ENCODE measurements at places on chromosomes 12 and 14.

GRCh38 chr12:62530596-62530995 lies 64.0 kb downstream of the MON2 start:
- DNase-seq: peak; percentile 62

DNA sequence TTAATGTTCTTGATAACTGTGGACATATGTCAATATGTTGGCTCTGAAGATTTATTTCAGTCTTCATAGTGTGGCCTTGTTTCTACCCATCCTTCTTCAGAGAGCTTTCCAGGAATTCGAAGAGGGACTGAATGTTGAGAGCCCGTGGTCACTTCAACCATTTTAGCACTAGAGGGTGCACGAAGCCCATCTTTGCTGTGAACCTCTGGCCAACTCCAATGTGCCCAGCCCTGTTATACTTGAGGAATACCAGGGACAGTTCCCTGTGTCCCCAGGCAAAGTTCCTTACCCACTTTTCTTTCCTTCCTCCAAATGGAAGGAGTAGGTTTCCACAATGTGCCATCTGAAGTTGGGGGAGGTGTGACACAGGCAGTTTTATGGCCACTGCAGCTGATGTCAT lies 603.5 kb downstream of the RPL10L start:
- DNase-seq: peak; percentile 26

- DNase-seq: no peak
Measured at GRCh38 chr14:99612071-99612737, 8.2 kb upstream of the CCDC85C start.

DNA sequence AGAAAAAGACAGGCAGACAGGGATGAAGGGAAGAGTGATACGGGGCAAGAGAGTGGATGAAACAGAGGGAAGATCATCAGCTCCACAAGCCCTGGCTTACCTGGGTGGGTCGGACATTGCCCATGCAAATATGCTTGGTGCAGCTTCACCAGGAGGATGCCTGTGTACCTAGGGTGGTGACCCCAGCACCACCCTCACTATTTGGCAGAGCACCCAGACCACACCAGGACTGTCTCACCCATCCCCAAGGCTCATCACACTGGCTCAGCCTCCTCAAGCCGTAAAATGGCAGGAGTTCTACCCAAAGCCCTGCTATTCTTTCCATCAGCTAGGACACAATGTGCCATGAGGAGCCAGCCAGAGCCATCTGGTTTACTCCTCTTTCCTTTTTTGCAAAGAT lies 3.0 kb downstream of the GALNT8 start:
- DNase-seq: no peak

DNA sequence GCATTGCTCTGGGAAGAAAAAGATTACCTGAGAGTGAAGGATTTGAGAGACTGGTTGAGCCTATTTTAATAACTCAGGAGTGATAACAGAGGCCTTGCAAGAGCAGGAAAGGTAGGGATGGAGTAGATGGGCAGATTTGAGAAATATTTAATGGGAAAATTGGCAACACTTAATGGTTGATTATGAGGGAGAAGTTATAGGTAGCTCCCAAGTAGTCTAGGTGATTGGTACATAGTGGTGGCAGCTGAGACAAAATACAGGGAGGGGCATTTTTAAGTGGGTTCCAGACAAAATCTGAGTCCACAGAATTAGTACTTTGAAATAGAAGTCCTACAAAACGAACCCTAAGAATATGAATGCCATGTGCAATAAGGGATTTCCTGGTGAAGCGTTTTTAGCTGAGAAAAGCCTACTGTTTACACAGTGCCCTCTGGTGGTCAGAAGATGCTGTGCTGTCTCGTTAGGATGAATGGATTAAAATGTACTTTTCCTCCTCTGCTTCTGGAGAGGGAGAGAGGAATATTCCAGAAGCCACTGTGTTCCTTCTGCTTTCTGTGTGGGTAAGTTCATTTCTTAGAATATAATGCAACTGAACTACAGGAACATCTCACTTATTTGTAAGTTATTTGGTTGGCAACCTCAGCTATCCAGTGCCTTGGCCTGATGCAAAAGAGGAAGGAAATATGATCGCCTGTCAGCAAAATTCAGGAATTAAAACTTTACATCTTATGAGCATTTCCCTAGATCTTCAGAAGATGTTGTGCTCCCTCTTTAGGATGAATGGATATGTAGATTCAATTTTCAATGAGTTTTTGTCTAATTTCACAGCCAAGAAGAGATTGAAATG lies 6.5 kb downstream of the ZBTB1 start:
- DNase-seq: peak; percentile 60

GRCh38 chr12:92938018-92938417 lies 8.9 kb upstream of the EEA1 start:
- no peak for DNase-seq

DNA sequence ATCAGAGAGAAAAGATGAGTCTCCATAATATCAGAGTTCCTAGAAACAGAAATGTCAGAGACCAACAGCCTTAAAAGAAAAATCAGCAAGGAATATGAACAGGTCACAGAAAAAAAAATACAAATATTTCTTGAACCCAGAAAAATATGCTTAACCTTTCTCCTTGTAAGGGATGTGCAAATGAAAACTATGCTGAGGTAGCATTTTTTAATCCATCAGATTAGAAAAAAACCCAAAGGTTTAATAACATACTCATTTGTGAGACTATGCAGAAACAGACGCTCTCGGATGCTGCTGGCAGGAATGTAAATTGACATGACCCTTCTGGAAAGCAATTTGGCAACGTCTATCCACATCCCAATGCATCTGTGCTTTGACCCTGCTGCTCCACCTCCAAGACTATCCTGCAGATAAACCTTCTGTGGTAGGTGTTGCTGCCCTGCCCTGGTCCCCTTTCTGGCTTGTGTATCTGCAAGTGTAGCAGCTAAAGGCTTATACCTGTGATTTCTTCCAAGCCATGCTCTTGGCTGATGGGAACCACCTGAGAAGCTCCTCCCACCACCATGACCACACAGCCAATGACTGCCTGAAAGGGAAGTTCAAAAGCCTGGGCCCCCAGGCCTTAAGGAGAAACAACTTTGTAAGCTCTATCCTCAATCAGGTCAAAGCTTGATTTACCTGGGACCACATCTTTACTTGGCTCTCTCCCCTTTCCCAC lies 49.4 kb downstream of the LTBP2 start:
- DNase-seq: no peak

- no peak for DNase-seq
Measured at GRCh38 chr14:106209755-106210154, 683.4 kb downstream of the TMEM121 start.

DNA sequence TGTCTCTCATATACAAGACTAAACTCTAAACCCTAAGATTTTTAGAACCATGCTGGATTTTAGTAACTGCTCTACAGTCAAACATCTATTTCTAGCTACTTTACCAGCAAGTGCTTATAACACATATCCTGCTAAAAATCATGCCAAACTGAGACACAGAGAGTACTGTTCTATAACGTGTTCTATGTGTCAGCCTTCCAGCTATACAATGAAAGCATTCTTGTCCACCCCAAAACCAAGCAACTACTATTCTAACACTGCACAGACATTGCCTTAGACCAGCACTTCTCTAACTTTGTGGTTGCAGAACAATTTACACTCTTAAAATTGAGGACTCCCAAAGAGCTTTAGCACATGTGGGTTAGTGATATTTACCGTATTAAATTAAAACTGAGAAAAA lies 85.7 kb downstream of the SPPL3 start:
- DNase-seq: no peak

DNA sequence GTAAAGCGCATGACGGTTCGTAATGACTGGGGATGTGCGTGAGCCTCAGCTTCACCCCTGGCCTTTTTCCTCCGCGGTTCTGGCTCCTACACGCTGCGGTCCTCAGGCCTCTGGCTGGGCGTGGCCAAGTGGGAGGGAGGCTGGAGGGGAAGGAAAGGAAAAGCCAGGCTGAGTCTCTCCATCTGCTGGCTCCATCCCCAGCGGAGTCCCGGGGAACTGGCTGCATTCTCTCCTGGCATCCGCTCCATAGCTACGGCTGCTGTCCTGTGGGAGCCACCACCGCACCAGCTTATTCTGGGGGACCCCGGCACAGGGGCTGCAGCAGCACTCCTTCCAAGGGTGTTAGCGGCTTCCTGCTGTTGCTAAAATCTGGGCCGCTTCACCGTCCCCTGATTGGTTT lies 68.2 kb upstream of the SLC24A4 start:
- DNase-seq: no peak

GRCh38 chr12:112321245-112321644 lies 61.0 kb downstream of the HECTD4 start:
- no peak for DNase-seq

DNA sequence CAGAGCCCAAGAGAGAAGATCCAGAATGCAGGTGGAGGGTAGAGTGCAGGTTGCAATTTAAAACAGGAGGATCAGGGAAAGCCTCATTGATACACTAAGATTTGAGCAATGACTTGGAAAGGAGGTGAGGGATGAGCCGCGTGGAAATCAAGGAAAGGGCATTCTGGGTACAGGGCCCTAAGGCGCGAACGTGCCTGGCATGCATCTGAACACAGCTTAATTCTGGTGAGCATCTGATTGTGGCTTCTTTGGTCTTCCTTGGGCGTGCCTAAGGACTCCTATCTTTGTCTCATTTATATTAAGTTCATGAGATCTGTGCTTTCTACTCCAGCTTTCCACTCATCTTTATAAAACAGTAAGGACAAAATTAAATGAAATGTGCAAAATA lies 79.3 kb downstream of the NTF3 start:
- DNase-seq: no peak

DNA sequence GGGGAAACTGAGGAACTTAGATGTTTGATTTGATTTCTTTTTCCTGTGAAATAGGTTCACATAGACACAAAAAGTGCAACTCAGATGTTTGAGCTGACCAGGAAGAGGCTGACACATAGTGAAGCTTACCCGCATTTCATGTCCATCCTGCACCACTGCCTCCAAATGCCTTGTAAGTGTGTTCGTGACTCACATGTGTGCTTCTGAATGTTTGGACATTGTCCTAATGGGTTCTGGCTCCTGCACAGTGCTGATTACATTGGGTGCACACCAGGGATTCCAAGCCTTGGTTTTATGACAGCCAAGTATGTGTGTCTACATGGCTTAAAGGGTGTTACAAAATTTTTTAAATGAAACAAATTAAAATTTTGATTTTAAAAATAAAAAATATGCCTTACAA lies 137.4 kb downstream of the DAAM1 start:
- no peak for DNase-seq

DNA sequence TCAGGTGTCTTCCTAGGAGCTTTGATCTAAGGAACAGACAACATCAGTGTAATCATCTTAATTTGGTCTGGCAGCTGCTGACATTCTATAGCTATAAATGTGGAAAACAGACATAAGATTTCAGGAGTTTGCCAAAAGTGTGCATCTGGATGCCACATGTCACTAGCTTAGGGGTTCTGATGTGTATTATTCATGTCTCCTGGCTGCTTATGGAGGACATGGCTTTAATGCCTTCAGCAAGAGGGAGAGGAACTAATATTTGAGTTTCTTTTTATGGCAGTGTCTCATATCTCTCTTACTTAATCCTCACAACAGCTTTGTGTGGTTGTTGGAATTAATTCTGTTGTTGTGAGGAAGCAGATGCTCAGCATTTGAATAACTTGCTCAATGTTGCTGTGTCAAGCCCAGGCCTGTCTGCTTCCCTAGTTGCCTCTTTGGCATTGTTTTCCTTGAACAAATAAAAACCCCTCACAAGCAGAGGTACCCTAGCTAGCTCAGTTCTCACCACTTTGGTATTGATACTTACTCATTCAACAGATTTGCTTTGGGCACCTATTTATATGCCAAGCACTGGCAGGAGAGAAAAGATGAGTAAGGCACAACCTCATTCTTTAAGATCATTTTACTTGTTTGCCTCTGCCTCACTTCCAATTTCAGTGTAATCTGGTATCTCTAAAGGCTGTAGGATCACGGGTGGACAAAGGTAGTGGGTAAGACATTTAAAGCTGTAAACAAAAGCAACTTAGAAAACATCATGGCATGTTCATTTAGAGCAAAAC lies 39.8 kb upstream of the EID3 start:
- peak; percentile 20 for DNase-seq

GRCh38 chr12:593396-594270 lies 69.6 kb downstream of the NINJ2 start:
- no peak for DNase-seq

DNA sequence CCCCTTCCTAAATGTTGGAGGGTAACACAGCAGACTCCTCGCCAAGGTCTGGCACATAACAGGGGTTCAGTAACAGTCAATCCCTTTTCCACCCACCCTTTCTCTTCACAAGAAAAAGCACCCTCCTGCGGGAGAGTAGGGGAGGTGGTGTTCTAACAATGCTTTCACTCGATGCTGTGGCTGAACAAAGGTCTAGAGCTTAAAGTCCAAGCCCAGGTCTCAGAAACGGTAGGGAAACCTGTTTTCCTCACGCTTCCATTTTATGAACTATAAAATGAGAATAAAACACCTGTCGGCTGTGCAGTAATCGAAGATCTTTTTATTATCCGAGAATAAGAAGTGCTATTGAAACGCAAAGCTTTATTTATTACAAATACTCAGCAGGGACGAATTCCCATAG lies 20.9 kb upstream of the CACNA2D4 start:
- DNase-seq: no peak

GRCh38 chr12:102958073-102958829 lies 777 bp downstream of the ASCL1 start:
- DNase-seq: no peak

DNA sequence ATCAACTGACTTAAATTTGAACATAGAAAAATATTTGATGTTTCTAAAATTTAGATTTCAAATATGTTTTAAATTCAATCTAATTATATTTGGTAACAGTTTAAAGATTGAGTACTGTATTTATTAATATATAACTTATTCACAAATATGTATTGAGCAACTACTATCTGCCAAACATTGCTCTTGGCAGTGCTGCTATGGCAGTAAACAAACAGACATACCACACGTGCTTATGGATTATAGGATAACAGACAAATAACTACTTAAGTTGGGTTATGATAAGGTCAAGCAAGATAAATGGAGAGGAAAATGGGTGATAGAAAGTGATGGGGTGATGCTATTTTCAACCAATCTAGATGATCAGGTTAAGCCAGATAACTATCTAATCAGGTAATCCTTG lies 538.1 kb downstream of the C12orf50 start:
- no peak for DNase-seq

DNA sequence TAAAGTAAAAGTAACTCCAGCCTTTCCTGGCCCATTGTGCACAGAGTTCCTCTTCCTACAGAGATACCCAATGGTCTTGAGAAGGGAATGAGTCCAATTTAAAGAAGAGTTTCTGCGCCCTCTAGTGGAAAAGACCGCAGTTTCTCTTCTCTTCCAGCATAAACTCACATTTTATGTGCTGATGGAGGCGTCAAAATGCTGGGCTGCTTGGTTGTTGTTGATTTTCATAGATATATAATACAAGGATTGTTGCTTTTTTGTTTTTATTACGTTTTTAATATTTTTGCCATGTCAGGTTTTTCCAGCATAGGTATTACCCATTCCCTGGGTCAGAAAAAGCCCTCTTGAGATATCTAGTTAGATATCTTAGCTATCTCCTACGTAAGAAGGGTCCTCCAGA lies 356.9 kb upstream of the STXBP6 start:
- peak; percentile 12 for DNase-seq

DNA sequence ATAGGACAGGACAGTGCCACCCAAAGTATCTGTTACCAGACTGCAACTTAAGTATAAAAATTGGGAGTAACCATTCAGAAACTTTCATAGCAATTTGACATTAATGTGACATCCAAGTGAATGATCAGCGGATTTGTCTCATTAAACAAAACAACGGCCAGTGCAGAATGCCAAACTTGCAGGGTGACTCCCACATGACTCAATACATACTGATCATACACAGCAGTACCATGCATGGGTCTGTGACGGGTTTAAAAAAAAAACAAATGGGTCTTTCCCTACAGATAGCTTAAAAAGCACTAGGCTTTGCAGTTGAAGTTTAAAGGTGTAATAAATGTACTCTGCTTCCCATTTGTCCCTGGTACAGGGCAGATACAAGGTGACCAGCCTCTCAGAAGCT lies 116.6 kb downstream of the SLC35F4 start:
- no peak for DNase-seq
